ENCODE measurements at places on chromosomes 11 and 22.

DNA sequence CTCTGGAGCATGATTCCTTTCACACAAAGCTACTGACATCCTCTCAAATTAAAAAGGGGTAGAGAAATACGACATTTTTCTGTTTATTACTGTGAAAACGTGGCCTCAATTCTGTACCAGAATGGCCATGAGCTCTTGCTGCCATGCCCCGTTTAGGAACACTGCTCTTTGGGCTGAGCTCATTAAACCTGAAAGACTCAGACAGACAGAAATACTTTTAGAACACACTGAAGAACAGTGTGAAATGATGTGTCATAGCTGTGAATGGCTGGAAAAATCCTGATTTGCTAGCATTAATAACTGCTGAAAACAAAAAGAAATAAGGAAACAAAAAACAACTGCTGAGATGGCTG, 32.2 kb upstream of the TMEM135 start:
- DNase-seq = no peak
- H3K27me3 ChIP-seq = no peaks in the 10 kb centered on the region
- no peak overlapping the region for H3K4me3 ChIP-seq
- no peaks in the 10 kb centered on the region for H3K36me3 ChIP-seq

GRCh38 chr22:45096256-45096907, 67.3 kb upstream of the NUP50 start:
- DNase-seq = peak; percentile 92
- peaks cover 5% of the 10 kb centered on the region for H3K4me1 ChIP-seq
- no peak overlapping the region for H3K4me3 ChIP-seq
- H3K27me3 ChIP-seq = peaks cover 30% of the 10 kb centered on the region
- no peaks in the 10 kb centered on the region for H3K36me3 ChIP-seq

GRCh38 chr11:114088836-114089235, 29.3 kb downstream of the ZBTB16 start:
- H3K4me1 ChIP-seq = no peaks in the 10 kb centered on the region
- H3K27me3 ChIP-seq = no peaks in the 10 kb centered on the region
- DNase-seq = no peak
- H3K27ac ChIP-seq = no peak overlapping the region

- H3K4me3 ChIP-seq = no peak overlapping the region
- DNase-seq = no peak
- H3K4me1 ChIP-seq = peaks cover 6% of the 10 kb centered on the region
- H3K27me3 ChIP-seq = peaks cover 4% of the 10 kb centered on the region
Observed at GRCh38 chr11:112467721-112468120, 207.1 kb upstream of the PLET1 start.

- peak; percentile 37 for DNase-seq
- H3K27ac ChIP-seq = peak overlapping the region; percentile 9
- H3K4me1 ChIP-seq = peaks cover 15% of the 10 kb centered on the region
- no peak overlapping the region for H3K4me3 ChIP-seq
- no peaks in the 10 kb centered on the region for H3K27me3 ChIP-seq
Observed at GRCh38 chr11:17954395-17955252, 58.2 kb downstream of the SERGEF start.

DNA sequence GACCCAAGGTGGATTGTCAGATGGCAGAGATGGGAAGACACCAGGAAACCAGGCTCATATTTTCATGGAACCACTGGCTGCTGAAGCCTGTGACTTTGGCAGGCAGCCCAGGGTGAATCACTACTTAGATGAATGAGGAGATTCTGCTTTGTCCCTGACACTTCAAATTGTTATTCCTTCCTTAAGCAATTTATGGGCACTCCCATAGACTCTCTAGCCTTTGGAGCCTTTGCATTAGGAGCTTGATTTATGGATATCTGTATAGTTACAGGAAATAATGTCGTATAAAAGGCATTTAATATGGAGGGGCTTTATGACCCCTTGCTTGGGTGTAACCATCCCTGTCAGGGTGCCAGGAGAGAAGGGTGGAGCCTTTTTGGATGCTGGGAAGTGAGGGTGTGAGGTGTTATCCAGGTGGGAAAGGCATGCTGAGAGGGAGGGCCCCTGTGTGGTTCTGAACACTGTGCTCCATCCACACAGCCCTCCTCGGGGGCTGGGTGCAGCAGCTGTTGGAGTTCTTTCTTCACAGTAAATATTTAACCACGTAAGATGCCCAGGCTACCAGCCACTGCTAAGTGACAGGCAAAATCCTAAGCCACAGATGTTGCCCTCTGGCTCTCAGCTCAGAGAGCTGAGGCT, 35.3 kb downstream of the IL18 start:
- no peak overlapping the region for H3K27ac ChIP-seq
- H3K27me3 ChIP-seq = no peaks in the 10 kb centered on the region
- no peaks in the 10 kb centered on the region for H3K36me3 ChIP-seq
- H3K4me3 ChIP-seq = no peak overlapping the region

DNA sequence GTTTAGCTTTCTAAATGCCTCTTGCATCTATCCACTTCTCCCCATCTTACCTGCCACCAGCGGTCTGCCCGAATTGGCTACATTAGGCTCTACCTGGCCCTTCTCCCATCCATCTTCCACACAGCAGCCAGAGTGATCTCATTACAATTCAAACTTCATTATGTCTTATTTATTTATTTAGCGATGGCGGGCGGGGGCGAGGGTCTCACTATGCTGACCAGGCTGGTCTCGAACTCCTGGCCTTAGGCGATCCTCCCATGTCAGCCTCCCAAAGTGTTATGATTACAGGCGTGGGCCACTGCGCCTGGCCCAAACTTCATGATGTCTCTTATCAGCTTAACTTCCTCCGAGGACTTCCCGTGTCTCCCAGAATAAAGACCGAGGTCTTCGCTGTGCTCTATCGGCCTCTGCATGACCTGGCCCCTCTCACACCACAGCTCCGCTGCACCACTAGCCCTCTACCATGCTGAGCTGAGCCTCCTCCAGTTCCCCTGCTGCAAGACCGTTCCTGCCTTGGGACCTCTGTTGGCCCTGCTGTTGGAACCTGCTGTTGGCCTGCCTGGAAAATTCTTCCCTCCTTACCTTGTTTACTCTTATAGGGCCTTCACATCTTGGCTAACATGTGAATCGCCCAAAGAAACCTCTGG, 870 bp upstream of the CTTN start:
- peak; percentile 27 for DNase-seq
- peaks cover 10% of the 10 kb centered on the region for H3K36me3 ChIP-seq
- H3K4me3 ChIP-seq = peak overlapping the region; percentile 83
- no peaks in the 10 kb centered on the region for H3K27me3 ChIP-seq
- H3K4me1 ChIP-seq = peaks cover 23% of the 10 kb centered on the region

GRCh38 chr11:78112582-78113275, 26.7 kb downstream of the ALG8 start:
- H3K27me3 ChIP-seq = no peaks in the 10 kb centered on the region
- H3K27ac ChIP-seq = no peak overlapping the region
- no peak for DNase-seq
- H3K36me3 ChIP-seq = peaks cover 19% of the 10 kb centered on the region
- no peaks in the 10 kb centered on the region for H3K4me1 ChIP-seq
- H3K4me3 ChIP-seq = no peak overlapping the region

DNA sequence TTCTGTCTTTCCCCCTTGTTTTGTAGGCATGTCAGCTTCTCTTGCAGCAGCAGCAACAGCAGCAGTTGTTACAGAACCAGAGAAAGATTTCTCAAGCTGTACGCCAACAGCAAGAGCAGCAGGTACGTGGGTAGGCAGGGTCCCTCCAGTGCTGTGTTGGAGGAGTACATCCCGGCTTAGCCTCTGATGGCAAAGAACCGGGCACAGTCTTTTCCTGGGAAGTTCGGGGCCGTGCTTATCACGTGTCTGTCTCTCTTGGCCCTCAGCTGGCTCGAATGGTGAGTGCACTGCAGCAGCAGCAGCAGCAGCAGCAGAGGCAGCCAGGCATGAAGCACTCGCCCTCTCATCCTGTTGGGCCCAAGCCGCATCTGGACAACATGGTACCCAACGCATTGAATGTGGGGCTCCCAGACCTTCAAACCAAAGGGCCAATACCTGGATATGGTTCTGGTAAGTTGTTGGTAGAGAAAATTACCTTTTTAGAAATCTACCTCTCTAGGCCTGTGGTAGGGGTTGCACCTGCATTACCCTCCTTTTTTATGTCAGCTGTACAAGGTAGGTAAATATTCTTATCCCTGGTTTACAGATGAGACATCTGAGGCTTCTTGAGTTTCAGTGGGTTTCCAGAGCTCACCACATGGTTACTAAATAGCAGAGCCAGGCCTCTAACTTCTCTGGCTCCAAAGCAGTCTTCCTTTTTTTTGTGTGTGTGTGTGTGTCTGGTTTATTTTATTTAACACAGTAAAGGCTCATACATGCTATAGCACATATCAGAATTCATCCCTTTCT, 45.2 kb upstream of the ADSL start:
- DNase-seq = no peak
- peaks cover 30% of the 10 kb centered on the region for H3K36me3 ChIP-seq
- H3K4me1 ChIP-seq = no peaks in the 10 kb centered on the region
- H3K4me3 ChIP-seq = no peak overlapping the region
- H3K27ac ChIP-seq = no peak overlapping the region
- H3K27me3 ChIP-seq = no peaks in the 10 kb centered on the region

DNA sequence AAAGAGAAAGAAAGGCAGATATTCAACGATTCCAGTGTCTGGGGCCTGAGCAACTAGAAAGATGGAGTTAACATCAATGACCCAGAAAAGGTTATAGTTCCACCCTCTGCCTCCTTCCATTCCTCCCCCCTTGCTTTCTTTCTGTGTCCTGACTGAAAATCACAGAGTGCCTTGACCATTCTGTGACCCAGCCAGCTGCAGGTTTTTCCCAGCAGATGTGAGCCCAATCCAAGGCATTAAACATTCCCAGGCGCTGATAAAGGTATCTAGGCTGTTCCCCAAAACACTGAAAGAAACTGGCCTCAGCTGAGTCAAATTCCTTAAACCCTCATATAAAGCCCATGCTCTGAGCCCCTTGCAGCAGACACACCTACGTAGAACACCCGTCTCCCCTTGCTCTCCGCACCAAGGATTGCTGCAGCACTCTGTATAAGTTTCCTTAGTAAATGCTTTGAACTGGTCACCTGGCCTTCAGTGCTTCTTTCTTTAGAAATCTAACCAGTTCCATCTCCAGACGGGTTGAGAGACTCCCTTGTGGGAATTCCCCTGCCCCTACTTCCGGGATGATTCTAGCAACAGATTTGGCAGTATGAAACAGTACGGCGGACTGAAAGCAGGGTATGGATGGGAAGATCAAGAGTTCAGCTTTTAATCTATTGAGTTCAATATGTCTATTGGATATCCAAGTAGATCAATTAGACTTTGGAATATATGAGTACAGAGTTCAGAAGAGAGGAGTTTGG, 48.8 kb upstream of the ZC3H12C start:
- no peak overlapping the region for H3K27ac ChIP-seq
- DNase-seq = no peak
- no peaks in the 10 kb centered on the region for H3K27me3 ChIP-seq
- no peaks in the 10 kb centered on the region for H3K4me1 ChIP-seq
- H3K36me3 ChIP-seq = no peaks in the 10 kb centered on the region

DNA sequence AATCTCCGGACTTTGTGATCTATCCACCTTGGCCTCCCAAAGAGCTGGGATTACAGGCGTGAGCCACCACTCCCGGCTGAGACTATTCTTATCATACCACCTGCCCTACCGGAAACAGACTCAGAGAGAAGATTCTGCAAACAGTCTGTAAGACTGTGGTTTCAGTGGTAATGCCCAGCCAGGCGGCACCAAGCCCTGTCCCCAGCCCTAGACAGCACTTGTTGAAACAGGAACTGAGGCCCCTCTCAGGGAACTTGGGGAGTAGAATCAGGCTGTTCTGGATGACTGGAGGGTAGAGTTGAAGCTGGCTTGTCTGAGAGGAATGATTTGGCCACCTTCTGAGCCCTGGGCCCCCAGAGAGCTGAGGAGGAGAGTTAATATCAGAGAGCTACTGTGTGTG, 1.3 kb upstream of the INSC start:
- H3K4me1 ChIP-seq = peaks cover 2% of the 10 kb centered on the region
- no peak for DNase-seq
- H3K4me3 ChIP-seq = no peak overlapping the region
- H3K36me3 ChIP-seq = no peaks in the 10 kb centered on the region

DNA sequence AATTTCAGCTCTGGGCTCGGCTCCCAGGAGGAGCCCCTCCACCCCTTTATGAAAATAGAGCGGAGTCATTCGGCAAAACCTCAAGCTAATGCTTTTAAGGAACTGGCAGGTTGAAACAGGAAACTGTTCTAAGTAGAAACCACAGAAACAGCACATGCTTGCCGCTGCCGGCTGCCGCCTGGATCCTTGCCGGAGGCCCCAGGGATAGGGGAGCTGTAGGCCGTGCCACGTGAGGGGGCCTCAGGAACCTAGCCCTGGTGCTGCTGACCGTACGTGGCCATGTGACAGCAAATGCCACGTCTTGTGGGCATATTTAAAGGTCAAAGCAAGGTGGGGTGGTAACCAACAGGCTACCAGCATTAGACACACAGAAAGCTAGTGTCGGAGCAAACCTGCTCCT, 77.9 kb upstream of the TIMP3 start:
- H3K27ac ChIP-seq = peak overlapping the region; percentile 86
- peaks cover 29% of the 10 kb centered on the region for H3K4me1 ChIP-seq
- H3K27me3 ChIP-seq = no peaks in the 10 kb centered on the region
- H3K36me3 ChIP-seq = no peaks in the 10 kb centered on the region

DNA sequence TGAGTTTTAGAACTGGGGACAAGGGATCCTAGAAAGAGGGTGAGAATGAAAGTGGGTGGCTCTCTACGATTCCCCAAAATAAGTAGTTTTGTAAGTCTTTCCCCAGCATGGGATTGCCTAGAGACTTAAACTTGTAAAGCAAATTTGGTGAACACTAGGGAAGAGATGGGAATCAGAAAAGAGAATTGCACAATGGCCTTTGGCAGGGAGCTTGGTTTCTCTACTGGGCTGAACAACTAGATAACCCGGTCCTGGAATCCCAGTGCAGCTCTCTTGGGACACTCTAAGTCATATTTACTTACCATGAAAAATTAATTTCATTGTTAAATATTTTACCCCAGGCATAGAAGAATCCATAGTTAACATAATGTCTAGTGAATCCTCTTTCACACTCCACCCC, 16.5 kb upstream of the USP18 start:
- H3K27me3 ChIP-seq = no peaks in the 10 kb centered on the region
- peak; percentile 88 for DNase-seq
- no peaks in the 10 kb centered on the region for H3K36me3 ChIP-seq
- H3K27ac ChIP-seq = no peak overlapping the region
- no peaks in the 10 kb centered on the region for H3K4me1 ChIP-seq

DNA sequence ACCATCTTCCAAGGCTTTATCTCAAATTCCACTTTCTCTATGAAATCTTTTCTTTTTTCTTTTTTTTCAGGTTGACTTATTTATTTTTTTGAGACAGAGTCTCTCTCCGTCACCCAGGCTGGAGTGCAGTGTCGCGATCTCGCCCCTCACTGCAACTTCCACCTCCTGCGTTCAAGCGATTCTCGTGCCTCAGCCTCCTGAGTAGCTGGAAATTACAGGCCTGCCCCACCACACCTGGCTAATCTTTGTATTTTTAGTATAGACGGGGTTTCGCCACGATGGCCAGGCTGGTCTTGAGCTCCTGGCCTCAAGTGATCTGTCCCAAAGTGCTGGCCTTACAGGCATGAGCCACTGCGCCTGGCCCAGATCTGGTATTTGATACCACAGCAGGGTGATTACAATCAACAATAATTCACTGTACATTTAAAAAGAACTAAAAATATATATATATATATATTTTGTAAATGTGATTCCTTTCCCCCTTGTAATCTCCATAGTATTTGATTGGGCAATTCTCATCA, 121.5 kb downstream of the MSANTD4 start:
- no peaks in the 10 kb centered on the region for H3K36me3 ChIP-seq
- no peak overlapping the region for H3K27ac ChIP-seq
- no peaks in the 10 kb centered on the region for H3K27me3 ChIP-seq
- H3K4me1 ChIP-seq = no peaks in the 10 kb centered on the region
- no peak for DNase-seq
